AML-193 (cell line): ENCODE measurements at places on chromosomes 12 and 14.

DNA sequence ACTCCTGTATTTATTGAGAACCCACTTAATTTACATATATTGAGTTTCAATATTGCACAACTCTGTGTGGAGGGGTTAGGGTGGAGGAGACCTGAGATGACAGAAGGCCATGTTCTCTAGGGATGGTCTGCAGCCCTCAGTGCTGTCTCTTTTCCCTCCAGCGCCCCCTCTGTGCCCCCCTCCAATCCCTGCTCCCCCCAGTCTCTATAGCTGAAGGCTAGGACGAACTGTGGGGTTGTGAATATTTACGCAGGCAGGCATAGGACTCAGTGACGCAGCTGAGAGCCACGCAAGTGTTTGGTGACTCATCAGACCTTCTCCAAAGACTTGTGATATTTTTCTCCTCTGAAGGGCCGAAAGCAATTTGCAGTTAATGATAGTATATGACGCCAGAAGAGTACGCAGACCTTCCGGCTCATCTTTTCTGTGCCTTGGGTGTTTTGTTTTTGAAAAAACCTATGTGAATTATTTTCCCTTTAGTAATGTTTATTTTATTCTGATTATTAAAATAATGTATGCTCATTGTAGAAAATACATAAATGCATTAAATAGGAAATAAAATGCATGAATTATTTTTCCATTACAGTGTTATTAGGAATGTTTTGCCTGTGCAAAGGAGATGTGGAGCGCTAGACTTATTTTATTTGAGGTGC, 85.3 kb downstream of the SLC25A47 start:
- no peak for DNase-seq

DNA sequence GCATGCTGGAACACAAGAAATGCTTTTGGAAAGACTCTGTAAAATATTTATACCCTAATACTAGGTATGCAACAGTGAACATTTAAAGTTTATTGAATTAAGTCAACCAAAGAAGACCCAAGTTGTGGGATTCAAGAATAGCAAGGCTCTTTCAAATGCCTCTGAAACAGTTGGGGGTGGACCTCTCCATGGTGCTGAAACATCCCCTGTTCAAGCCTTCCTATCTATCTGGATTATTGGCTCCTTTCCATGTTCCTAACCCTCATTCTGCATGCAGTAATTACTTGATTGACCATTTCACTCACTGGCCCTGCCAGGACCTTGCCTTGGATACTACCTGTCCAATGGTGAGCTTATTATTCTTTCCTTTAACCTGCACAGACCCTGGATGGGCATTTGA, 349.7 kb downstream of the NRXN3 start:
- DNase-seq, result no peak

GRCh38 chr12:110503432-110503831, 1.3 kb downstream of the RAD9B start:
- no peak for DNase-seq

DNA sequence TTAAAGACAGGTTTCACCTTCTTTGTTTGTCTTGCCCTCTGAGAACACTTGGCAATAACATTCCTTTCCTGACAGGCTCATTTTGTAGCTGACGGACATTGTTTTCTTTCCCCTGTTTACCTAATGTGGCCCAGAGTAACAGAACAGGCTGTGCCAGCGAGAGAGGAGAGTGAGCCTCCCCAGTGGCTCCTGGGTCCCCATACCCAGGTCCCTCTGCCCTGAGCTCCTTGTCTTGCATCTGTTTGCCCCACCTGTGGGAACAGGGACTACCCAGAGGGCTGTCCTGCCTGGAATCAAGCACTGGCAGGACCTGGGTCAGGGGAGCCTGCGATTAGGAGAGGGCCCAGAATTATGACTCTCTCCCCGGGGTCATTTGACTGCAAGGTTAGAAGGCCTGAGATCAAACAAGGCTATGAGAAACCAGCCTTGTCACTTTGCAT, 222.9 kb downstream of the ZFP36L1 start:
- no peak for DNase-seq

GRCh38 chr12:39300799-39301198, 142.1 kb downstream of the KIF21A start:
- no peak for DNase-seq
